ENCODE measurements at places on chromosomes 5 and 9.

DNA sequence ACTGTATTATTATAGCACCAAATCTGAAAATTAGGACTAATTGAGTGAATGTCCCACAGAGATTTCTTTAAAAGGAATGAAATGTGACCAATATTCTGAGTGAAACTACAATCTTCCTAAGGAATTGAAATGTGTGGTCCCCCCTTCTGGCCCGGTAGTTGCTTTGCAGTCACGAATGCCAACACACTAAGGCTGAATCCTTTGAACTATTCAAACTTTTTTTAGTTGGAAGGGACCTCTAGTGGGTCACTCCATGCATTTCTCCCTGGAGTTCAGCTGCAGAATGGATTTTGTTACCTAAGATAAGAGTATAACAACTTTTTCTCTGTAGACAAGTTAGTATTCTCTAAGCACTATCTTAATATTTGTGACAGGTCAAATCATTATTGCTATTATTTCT, 2.8 kb downstream of the CDH6 start:
- no peak for DNase-seq

- DNase-seq: no peak
Measured at GRCh38 chr9:98523231-98523901, 185.4 kb downstream of the GABBR2 start.

DNA sequence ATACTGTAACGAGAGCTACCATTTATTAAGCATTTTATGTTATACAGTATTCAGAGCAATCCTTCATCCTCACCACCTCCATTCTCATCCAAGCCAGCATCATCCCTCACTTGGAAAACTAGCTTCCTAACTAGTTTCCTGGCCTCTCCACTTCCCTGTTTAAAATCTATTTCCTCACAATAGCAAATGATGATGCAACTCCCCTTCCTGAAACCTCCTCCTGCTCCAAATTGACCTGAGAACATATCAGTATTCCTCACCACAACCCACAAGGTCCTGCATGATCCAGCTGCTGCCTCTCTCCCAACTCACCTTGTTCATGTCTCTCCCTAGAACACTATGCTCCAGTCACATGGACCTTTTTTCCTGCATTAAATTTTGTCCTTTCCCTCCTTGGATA, 4.3 kb upstream of the SLC36A2 start:
- DNase-seq: no peak

DNA sequence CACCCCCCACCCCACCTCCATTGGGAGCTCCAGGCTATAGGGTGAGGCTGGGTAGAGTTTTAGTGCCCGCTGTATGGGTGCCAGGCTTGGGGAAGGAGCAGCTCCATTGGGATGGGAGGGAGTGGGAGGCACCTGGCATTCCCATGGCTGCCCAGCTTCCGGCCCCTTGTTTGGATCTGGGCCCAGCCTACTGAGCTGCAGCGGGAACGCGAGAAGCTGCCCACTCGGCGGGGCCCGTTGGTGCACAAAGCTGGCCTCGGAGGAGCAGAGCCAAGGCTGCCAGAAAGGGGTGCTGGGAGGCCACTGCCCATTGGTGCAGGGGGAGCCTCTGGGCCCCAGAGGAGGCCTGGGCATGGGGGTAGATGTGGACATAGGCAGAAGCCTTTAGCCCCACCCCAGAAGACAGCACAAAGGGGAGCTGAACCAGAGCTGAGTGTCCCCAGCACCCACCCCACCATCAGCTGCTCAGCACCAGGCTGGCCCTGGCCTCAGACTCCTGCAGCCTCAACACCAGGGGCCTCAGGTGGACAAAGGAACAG, 4.4 kb downstream of the LCN9 start:
- no peak for DNase-seq

DNA sequence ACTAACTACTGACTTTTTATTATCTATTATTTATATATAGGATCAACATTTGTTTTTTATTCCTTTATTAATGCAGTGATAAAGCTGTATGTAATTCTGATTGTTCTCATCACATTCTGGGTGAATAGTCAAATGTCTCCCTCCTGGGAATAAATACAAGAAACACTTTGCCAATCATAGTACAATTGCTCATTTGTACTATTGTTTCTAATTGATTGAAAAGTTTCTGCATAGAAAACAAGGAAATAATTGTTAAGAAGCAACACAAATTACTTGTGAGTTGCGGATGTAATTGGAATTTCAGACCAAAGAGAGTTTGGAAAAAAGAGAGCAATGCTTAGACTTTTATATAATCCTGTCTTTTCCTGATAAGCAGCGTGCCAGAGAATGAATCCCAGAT, 1013.9 kb downstream of the EFNA5 start:
- no peak for DNase-seq

- no peak for DNase-seq
Measured at GRCh38 chr9:84138541-84138940, 157.9 kb downstream of the RMI1 start.

DNA sequence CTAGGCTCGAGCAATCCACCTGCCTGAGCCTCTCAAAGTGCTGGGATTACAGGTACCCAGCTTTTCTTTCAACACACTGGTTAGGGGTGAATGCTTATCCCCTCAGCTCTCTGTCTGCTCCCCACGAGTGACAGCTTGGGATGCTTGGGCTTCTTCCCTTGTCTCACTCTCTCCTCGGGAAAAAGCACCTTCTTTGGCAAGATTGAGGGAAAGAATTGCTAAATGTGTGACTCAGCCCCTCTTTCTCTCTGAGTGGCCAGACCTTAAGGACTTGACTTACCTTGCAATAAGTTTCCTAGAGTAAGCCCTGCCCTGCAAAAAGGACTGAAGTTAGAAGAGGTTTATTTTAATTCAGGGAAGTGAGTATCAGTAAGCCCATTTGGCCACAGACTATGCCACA, 68.1 kb upstream of the ERBIN start:
- DNase-seq: no peak

- no peak for DNase-seq
Measured at GRCh38 chr5:53433026-53433425, 47.4 kb upstream of the FST start.

- DNase-seq: no peak
Measured at GRCh38 chr5:173680660-173681242, 64.3 kb upstream of the BOD1 start.

GRCh38 chr5:43389679-43390329, 22.4 kb downstream of the CCL28 start:
- peak; percentile 64 for DNase-seq

GRCh38 chr5:175321927-175322532, 122.0 kb downstream of the DRD1 start:
- no peak for DNase-seq

- DNase-seq: no peak
Measured at GRCh38 chr5:58116346-58116745, 343.5 kb downstream of the PLK2 start.

DNA sequence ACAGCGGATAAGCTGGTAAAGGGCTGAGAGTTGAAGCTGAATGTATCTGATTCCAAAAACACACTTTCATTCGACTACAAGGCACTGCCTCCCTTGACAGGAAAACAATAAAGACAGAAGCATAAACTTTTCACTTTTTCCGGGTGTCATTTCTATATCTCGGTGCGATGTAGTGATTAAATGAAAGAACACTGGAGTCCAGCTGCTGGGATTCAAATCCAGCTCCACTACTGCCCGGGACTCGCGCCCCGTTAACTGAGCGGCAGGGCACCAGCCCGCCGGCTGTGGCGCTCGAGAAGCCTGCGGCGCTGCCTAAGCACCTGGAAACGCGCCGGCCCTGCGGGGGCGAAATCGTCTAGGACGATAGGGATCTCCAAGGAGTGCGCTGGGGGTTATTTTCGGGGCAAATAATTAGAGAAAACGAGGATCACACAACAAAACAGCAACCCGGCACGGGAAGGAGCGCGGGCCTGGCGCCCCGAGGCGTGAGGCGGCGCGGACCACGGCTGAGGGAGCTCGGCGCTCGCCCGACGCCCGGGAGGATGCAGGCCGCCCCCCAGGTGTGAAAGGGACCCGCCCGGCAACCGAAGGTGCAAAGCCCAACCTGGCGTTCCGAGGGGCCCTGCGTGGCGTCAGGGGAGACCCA, 837 bp downstream of the UIMC1 start:
- DNase-seq: peak; percentile 38

DNA sequence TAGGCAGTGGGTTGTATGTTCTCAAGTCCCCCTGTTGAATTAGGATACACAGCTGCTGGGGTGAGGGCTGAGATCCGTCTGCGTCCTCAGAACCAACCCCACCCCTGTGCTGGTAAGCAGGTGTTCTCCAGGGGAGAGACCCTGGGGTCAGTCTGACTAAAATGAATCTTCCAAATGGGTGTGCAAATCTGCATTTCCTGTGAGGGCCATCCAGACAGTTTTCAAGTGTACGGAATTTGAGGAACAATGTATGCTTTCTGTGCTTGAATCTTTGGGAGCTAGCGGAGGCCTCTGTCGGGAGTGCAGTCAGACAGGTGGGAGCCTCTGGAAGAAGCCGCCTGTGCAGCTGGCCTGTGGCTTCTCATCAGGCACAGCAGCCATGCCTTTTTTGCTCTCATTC, 122.9 kb downstream of the MACROH2A1 start:
- no peak for DNase-seq

DNA sequence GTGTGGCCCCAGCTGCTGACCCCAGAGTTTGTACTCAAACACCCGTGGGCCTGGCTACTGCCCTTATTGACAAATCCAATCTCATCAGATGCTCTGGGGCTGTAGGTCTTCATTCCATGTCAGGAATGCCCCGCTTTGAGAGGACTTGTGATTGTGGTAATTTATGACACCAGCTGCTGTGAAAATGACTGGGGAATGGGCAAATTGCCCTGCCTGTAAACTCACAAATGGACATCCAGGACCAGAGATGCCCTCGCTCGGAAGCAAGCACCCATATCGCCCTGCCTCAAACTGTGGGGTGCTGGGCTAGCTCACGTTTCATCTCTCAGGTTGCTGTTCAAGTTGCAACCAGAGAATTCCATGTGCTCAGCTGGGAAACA, 225.9 kb upstream of the MAP3K1 start:
- no peak for DNase-seq

- DNase-seq: no peak
Measured at GRCh38 chr5:149680810-149681221, 49.3 kb upstream of the PPARGC1B start.

- no peak for DNase-seq
Measured at GRCh38 chr5:21051945-21052344, 1063.9 kb upstream of the CDH18 start.

GRCh38 chr5:39194466-39195136, 24.8 kb downstream of the FYB1 start:
- no peak for DNase-seq

DNA sequence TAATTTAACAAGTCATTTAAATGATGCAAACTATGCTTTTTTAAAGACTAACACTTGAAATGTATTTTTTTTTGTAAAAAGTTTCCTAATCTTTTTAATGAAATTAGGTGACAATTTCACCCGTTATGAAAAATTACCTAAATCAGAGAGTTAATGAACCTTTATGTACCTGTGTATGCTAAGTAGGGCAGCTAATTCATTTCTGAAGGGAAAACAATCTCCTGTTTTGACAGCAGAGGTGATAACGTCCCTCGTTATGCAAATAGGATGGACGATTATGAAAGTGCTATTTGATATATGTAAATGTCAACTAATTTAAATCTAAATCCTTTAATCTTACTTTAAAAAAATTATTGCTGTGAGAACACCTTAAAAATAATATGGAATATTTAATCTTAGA, 58.8 kb downstream of the MEF2C start:
- DNase-seq: no peak

- no peak for DNase-seq
Measured at GRCh38 chr5:133723126-133723525, 110.8 kb upstream of the FSTL4 start.

DNA sequence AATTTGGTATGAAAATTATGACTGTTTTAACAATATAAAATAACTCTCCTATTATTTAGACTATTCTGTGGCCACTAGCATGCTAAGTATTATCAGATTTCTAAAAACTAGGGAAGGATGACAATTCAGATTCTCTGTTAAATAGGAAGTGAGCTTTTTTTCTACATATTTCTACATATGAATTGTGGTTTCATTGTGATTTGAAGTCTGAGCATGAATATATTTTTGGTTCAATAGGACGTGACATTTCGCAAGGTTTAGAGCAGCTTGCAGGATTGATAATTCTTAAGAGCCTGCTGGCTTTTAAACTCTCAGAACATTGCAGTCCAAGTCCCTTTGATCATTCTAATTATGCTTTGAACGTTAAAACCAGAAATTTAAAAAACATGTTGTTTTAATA, 82.9 kb downstream of the ADGRV1 start:
- DNase-seq: no peak

DNA sequence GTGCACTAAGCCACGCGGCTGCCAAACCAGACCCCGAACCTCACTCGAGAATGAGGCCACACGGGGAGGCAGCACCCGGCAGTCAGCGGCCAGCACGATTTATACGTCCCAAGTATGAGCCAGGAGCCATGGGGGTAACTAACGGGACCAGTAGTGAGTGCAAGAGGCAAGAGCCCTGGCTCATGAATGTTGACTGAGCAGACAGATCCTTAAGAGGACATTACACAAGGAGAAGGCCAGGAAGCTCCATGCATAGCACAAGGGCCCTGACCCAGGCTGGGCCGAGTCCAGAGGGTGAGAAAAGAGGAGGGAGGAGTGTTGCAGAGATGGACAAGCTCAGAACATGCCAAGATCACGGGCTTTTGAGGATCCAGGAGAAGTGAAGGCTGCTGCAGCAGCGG, 58.6 kb upstream of the PHYKPL start:
- no peak for DNase-seq

DNA sequence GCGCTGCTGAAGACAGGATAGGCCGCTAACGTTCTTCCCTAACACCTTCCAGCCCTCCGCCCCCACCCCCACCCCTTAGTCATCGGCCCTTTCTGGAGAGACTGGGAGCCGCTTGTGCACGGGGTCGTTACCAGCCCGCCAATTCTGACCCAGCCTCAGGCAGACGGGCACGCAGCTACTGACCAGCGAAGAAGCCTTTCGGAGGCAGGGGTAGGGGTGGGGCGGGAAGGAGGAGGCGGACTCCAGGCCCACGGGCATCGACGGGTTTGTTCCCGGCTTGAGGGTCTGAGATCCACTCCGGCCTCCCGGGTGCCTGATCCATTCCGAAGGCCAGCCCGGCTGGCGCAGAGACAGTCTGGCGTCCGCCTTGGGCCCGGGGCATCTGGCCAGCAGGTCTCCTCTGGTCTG, 729 bp upstream of the HAND1 start:
- no peak for DNase-seq

DNA sequence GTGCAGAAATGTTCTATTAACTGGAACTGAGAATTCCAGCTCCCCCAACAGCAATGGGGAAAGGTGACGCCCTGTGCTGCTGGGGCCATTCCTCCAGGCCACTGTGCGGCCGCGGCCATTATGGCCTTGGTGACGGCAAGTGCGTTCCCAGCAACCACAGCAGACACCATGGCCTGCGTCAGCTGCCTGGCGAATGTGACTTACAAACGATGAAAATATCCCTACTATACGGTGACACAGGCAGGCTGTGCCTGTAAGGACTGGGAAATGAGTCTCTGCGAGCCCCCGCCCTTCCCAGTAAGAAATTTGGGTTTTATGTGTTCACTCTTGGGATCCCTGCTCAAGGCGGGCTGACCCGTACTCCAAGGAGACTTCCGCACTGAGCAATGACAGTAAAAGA, 20.6 kb downstream of the CLPTM1L start:
- DNase-seq: no peak

GRCh38 chr5:153233933-153234332, 256.5 kb upstream of the GRIA1 start:
- DNase-seq: no peak
